ENCODE measurements at places on chromosomes 5 and 9.
A peak's percentile ranks its signal among the peaks of the same experiment; 100 is the strongest.

DNA sequence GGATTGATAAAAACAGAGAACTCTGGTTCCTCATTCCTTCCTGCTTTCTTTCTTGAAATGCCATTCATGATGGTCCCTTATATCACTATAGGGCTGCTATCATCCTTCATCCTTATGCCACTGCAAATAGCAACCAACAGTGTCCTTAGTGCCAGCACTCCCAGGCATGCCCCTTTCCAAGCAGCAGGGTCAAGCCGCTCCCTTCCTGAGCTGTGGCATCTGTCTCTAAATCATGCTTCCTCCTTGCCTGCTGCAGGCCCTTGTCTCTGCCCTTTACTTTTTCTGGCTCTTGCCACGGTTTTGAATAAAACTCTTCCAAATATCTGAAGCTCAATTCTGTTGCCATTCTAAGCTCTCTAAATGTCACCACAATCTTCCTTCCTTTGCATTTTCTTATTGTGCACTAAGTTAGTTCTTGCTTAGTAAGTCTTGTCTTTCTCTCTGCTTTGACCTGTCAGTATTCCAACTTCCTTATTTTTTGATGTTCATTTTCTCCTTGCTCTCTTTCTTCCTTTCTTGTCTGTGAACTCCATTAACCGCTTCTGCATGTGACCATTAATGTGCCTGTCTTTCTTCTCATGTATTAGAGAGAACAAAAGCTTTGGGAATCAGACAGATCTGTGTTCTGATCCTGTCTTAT lies 19.9 kb downstream of the TLR4 start:
- no peak for DNase-seq

GRCh38 chr9:8751406-8751930 lies 951.9 kb upstream of the DMAC1 start:
- DNase-seq, result no peak

GRCh38 chr5:153746440-153746839 lies 256.0 kb downstream of the GRIA1 start:
- no peak for DNase-seq

- DNase-seq, result peak; percentile 55
Measured at GRCh38 chr9:21591221-21592062, 109.3 kb upstream of the IFNE start.

DNA sequence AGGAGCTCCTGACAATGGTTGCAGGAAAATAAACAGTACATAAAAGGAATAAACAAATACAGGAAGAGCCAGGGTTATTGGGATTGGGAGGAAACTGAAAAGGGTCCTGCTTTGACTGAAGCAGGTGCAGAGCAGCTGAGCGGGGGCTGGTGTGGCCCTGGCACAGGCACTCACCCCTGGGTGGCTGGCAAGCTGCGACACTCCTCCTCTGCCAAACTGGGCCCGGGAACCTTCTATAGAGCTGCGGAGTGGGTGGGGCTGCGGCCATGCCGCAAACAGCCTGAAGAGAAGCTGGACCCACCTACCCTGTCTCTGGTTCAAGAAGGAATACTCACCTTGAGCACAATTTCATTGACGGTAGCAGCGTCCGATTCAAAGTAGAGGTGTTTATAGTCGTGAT lies 182.5 kb downstream of the GAPVD1 start:
- DNase-seq, result no peak

GRCh38 chr5:89372176-89372575 lies 489.2 kb upstream of the MEF2C start:
- DNase-seq, result no peak

- no peak for DNase-seq
Measured at GRCh38 chr5:131976414-131977211, 31.1 kb upstream of the MEIKIN start.

- no peak for DNase-seq
Measured at GRCh38 chr9:128190516-128191405, 611 bp downstream of the CIZ1 start.

DNA sequence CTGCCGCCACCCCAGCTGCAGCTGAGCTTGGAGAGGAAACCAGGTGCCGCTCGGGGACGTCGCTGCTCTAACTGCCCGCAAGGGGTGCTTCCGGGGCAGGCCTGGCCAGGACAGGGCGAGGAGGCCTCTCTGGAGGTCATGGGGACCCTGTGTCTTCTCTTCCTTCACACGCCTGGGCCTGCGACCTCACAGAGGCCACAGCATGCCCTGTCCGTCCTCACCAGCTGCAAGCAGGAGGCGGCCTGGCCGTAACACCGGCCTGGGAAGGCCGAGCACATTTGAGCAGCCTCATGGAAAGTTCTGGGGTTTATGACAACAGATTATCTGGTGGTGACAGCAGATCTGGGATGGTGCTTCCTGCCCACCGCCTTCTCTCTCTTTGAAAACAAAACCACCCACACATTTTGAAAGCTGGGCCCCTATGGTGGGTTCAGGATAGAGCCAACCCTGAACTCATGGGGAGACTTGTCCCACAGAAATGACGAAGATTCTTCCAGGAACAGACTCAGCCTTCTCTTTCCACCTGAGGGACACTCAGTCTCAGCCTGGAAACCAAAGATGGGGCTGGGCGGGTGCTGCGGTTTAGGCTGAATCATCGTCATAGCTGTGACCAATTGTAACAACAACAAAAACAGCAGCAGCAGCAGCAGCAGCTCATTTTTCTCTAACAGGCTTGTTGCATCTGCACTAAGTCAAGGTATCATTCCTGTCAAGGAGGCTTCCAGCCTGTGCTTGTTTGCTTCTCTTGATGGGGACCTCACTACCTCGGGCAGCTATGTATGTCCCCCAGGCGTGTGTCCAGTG lies 99.6 kb upstream of the RAPGEF1 start:
- no peak for DNase-seq

DNA sequence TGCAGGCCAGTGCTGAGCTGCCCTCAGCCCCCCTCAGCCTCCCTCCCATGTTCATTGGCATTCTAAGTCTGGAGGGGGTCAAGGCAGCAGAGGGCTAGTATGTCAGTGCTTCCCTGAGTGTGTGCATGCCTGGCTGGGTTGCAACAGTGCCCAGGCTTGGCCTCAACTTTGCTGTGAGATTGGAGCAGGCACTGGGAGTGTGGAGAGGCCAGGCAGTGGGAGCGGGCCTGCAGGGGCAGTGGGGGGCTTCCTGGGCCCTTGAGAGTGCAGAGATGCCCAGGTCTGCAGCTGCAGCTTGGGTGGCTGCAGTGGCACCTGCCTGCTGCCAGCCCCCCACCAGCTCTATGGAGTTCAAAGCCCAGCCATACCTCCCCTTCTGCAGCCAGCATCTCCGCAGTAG lies 239.3 kb downstream of the ARRDC3 start:
- DNase-seq, result no peak

GRCh38 chr5:130279386-130279785 lies 375.1 kb downstream of the CHSY3 start:
- DNase-seq, result no peak

GRCh38 chr9:113537229-113537810 lies 73.8 kb downstream of the RGS3 start:
- no peak for DNase-seq

GRCh38 chr9:79583952-79584654 lies 12.3 kb downstream of the TLE4 start:
- DNase-seq, result no peak

DNA sequence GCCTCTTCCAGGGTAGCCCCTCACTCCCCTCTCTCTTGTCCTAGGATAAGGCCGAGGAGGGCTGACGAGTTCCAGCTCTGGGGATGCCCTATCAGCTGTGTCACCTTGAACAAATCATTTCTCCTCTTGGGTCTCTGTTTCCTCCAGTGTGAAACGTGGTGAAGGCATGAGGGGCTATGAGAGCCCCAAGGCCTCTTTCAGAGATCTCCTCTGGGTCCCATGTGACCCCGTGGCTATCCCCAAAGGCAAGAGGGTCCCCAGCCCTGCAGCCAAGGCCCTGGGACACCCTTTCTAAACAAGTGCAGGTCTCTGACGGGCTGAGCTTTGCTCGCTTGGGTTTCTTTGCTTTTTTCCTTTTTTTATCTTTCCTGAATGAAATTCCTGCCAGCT lies 25.5 kb upstream of the SPTLC1 start:
- DNase-seq, result no peak

GRCh38 chr5:72600391-72600981 lies 93.3 kb upstream of the ZNF366 start:
- DNase-seq, result no peak

GRCh38 chr5:98770911-98771322 lies 2.5 kb upstream of the RGMB start:
- DNase-seq, result peak; percentile 57

- no peak for DNase-seq
Measured at GRCh38 chr5:95102080-95102479, 182.8 kb downstream of the MCTP1 start.

GRCh38 chr5:166906991-166907713 lies 1384.3 kb upstream of the WWC1 start:
- no peak for DNase-seq

DNA sequence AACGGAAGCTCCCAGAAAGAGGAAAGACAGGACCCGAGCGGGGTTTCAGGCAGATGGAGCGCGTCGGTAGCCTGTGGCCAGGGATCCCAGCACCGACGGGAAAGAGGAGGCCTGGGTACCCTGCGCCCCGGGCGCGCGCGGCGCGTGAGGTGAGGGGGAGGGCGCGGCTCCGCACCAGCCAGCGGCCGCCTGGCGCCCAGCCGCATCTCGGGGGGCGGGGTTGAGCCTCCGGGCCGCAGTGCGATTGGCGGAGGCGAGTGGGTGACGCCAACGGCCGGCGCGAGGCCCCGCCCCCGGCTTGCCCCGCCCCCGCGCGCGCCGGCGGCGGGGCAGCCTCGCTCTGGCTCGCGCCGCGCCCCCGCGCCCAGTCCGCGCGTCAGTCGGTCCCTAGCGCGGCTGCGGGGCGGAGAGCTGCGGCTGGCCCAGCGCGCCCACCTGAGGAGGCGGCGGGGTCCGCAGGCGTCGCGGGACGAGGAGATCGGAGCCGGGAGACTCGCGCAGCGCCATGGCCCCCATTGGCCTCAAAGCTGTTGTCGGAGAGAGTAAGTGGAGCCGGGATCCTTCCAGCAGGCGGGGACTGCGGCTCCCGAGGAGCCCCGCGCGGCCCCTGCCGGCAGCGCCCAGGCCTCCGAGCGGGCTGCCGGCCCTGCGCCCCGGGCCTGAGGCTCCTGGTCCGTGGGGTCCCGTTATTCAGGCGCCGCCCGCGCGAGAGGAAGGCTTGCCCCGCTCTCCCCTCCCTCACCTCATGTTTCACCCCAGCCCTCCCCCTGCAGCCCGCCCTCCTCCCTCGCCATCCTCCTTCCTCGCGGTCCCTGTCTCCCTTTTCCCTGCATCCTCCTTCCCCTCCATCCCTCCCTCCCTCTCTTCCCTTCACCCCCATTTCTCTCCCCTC lies at the start of gene STXBP1:
TSS of gene STXBP1 (plus strand) at position 379 of the 892 bp plus-strand sequence. CDS start at position 506, 127 bp downstream.
- DNase-seq, result peak; percentile 88

DNA sequence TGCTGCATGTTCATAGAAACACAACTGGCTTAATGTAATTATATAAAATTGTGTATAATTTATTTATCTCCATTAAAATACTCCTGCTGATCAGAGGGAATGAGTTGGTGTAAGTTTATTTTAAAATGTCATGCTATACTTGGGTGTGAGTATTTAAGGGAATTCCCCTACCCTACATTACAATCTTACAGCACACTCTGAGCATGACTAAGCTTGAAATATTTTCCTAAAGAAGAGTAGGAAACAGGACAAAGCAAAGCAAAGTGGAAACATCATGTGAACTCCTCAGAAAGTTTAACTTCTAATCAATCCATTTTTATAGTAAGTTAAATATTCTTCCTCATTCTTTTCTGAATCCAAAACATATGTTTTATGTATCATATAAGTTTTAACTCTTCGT lies 1271.3 kb downstream of the EFNA5 start:
- no peak for DNase-seq

DNA sequence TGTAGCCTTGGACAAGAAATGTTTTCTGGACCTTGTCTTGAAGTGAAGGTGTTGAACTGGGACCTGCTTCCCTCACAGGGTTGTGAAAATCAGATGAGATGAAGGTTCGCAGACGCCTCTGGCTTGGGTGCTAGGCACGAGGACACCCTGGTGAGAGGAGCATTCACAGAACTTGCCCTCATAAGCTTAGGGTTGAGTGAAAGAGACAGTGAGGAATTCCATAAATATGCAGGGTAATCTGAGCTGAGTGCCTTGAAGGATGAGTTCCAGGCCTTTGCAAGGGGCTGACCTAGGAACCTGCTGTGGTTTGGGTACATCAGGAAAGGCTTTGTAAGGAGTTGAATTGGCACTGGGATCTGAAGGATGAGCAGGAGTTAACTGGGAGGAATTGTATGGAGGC lies 75.7 kb upstream of the SAP30L start:
- peak; percentile 62 for DNase-seq

GRCh38 chr5:2958976-2959375 lies 207.5 kb upstream of the IRX2 start:
- no peak for DNase-seq

DNA sequence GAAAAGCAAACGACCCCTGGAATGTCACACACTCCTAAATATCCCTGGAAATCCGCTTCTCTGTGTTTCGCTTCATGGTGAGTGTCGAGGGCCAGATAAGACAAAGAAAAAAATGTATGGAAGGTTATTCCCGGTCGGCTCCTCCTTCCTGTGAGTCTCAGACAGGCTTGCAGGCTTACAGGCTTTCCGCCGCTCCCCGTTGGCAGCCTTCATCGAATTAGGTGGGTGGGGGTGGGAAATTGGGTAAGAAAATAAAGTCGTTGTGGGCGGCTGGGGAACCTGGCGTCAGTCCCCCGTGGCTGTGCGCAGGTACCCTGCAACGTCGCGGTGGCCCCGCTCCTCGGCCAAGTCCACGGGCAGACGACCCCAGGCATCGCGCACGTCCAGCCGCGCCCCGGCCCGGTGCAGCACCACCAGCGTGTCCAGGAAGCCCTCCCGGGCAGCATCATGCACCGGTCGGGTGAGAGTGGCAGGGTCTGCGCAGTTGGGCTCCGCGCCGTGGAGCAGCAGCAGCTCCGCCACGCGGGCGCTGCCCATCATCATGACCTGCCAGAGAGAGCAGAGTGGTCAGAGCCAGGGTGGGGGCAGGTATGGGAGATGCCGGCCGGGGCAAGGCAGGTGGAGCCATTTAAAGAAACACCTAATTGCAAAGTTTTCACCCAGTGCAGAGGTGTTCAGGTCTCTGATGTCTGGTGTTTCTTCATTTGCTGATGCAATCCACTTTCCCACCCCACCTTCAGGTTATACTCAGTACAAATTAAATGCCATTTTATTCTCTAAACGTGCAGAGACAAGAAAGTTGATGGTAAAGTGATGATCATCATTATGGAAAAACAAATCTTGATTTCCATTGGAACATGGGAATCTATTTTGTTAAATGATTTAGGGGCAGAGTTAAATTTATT lies 3.2 kb downstream of the CDKN2B start:
- no peak for DNase-seq

GRCh38 chr9:2285416-2286332 lies 270.5 kb downstream of the SMARCA2 start:
- DNase-seq, result no peak

DNA sequence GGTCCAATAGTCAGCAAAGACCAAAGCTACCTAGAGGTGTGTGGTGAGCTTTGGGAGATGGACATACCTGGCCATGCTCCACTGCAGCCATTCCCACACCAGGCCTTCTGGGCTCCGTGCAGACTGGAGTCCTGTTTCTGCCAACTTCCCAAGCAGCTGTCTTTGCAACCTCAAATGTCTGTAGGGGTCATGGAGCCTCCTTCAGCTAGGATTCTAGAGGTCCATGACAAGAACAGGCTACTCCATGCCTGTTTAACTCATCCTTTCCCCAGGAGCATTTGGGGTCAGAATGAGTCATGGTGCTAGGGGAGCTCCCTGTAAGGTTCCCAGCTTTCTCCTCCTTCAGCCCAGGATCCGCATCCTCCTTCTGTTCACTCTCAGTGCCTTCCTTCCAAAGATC lies 17.1 kb downstream of the VPS13A start:
- no peak for DNase-seq

- no peak for DNase-seq
Measured at GRCh38 chr9:89238424-89238823, 59.8 kb upstream of the SHC3 start.

Data from A673 (cell line).